NCI-H1436 treated with DMSO at 0.1 percent for 48 hours (cell line): ENCODE measurements at places on chromosomes 7 and 10.

DNA sequence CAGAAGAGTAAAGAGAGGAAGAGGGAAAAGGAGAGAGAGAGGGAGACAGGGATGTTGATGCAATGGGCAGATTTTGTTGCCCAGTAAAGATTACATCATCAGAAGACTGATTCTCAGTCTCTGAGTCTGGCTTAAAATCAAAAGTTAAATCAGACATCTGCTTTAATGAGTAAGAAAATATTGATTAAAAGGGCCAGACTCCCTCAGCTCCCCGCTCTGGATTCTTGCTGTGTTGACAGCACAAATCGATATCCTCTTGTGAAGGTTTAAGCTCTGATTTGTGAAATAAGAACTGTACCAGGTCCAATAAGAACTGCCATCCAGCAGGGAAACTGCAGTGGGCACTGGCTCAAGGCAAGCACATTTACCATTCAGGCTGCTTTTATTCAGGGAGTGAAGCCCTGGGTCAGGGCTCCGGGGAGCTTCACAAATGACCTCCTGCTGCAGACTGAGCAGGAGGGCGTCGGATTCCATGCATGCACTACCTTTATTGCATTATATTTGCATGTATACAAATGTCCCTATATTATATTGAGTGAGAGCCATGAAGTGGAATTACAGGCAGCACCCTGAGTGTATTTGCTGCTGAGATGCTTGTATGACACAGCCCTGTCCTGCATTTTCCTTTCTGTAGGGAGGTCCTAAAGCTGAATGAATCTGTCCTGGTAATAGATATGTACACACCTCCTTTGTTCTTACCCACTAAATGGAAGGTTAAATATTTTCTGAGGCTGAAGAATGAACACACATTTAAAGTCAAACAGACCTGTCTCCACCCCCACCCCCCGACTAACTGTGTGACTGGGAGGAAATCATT is 401.5 kb downstream of the REEP3 start:
- no peak for DNase-seq

GRCh38 chr7:70710651-70711050 is 421.3 kb upstream of the GALNT17 start:
- no peak for DNase-seq

- no peak for DNase-seq
Observed at GRCh38 chr10:48802611-48803071, 118.0 kb downstream of the WDFY4 start.

GRCh38 chr7:106604303-106604924 is 56.5 kb downstream of the CCDC71L start:
- DNase-seq = no peak

GRCh38 chr7:98321301-98321700 is 39.8 kb downstream of the BRI3 start:
- no peak for DNase-seq

DNA sequence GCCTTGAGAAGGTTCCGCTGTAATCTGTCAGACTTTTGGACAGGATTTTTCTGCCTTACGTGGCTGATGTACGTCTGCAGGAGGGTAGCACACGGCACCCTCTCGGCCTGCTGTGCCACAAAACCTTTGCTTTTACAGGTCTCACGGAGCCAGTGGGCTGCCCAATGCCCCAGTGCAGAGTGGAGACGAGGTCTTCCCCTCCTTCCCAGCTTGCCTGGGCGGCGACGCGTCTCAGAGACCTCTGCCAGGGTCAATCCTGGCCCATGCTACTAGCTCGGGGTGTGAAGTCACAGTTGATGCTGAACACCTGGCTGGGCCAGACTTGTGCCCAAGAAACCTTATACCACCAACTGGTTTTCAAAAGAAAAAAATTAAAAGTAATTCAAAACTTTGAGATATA is 526.4 kb downstream of the DNAJB6 start:
- no peak for DNase-seq

- DNase-seq = no peak
Observed at GRCh38 chr10:20760460-20760859, 136.7 kb downstream of the NEBL start.

DNA sequence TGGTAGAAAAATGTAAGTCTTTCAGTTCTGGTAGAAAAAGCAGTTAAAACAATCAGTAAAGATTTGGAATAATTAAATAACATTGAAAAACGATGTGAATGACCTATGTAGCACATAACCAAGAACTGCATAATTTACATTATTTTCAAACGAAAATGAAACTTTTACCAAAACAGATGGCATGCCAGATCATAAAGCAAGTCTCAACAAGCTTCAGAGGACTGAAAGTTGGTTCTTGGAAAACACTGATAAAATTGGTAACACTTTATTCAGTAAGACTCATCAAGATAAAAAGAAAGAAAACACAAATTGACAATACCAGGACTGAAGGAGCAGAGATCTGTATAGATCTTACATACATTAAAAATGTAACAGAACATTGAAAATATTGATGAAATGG is 92.8 kb downstream of the VIPR2 start:
- no peak for DNase-seq

GRCh38 chr7:155807789-155808548 is 4.3 kb downstream of the SHH start:
- no peak for DNase-seq

DNA sequence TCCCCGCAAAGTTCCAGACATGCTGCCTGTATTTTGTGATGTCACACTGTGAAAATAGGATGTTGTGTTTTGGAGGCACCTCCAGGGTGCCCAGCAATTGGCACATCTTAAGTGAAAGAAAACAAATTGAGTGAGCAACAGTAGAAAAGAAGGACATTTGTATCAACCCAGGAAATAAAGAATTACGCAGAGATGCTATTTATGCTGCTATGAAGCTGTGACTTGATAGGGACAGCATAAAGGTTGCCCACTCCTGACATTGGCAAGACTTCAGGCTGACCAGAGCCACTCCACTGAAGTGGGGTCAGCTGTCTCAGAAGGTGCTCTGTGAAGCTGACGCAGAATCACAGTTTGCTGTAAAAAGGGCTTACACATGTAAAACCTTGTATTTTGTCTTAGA is 729.9 kb upstream of the GALNT17 start:
- no peak for DNase-seq

GRCh38 chr10:28291881-28292297 is 11.0 kb downstream of the MPP7 start:
- no peak for DNase-seq

DNA sequence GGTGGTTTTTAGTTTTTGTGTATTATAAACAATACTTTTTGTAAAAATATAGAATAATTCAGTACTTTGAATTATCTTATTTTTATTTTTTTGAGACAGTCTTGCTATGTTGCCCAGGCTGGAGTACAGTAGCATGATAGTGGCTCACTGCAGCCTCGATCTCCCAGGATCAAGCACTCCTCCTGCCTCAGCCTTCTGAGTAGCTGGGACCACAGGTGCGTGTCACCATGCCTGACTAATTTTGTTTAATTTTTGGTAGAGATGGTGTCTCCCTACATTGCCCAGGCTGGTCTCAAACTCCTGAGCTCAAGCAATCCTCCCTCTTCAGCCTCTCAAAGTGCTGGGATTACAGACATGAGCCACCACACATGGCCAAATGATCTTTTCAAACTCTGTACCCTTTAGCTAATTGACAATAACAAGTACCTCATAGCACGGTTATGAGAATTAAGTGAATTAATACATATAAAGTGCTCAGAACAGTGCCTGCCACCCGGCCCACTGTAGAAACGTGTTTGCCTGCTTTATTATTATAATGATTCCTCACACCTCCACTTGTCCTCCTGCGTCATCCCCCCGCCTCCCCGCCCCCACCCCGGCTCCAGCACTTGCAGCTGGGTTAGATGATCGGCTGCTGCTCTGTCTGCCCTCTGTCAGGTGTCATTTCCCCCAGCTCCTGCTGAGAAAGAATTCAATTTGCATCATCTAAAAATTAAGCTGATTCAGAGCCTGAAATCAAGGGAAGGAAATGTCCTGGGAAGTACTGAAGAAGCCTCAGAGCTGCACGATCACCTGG is 53.6 kb upstream of the NRF1 start:
- DNase-seq = no peak

- no peak for DNase-seq
Observed at GRCh38 chr7:151024435-151025056, at the start of gene ATG9B. ATG9B (minus strand) TSS chr7:151024494; CDS start chr7:151024423, 71 bp downstream.

- no peak for DNase-seq
Observed at GRCh38 chr7:79478386-79478785, 24.9 kb upstream of the MAGI2 start.

DNA sequence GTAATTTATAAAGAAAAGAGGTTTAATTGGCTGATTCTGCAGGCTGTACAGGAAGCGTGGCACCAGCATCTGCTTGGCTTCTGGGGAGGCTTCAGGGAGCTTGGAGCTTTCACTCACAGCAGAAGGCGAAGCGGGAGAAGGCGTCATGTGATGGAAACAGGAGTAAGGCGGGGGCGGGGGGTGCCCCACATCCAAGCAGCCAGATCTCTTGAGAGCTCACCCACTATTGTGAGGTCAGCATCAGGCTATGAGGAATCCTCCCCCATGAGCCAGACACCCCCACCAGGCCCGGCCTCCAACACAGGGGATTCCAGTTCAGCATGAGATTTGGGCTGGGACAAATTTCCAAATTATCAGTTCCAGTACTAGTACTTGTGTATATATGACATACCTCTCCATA is 46.2 kb downstream of the WDR37 start:
- DNase-seq = no peak

DNA sequence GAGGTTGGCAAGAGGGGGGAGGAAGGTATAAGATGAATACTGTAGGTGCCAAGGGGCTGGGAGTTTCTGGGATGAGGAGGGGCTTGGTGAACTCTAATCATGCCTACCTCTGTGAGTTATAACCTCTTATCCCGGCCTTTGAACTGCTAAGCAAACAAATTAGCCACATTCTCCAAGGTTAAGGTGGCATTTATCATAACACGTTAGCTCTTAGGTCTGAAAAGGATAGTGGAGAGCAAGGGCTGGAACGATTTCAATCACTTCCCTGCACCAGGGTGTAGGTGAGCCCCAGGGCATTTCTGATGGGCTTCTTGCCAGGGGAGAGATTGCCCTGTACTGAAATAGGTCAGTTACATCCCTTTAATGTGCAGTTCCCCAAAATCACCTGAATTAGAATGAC is 28.6 kb upstream of the DMBT1 start:
- DNase-seq = no peak

DNA sequence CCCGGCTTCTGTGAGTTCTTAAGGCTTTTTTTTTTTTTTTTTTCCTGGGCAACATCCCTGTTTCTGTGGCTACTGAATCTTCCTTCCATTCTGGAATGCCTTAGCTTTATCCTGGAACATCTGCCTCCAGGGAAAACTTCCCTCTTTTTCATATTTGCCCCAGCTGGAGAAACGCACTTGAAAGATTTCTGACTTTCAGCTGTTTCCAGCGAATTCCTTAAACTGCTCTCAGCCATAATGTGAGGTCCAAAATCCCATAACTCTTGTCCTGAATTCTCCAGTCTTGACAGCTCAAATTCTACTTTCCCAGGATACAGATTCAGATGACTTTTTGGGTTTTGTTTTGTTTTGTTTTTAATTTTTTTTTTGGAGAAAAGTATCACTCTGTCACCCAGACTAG is 263.6 kb upstream of the AUTS2 start:
- DNase-seq = no peak

DNA sequence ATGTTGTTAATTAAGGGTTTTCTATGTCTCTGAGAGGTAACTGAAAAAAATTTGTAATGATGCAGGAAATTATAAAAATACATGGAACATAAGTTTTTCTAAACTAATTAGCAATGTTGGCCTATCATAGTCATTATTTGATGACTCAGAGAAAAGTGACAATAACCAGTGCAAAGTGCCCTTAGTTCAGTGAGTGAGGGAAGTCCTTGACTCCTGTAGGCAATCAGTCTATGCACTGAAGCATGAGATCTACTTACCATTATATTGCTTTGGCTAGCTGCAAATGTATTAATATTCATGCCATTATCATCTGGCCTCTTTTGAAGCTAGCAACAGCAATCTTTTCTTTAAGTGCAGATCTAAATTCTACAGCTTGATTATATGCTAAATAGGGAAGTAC is 40.6 kb downstream of the CCDC172 start:
- DNase-seq = no peak

- DNase-seq = no peak
Observed at GRCh38 chr10:78933828-78934531, 134.8 kb upstream of the ZMIZ1 start.

DNA sequence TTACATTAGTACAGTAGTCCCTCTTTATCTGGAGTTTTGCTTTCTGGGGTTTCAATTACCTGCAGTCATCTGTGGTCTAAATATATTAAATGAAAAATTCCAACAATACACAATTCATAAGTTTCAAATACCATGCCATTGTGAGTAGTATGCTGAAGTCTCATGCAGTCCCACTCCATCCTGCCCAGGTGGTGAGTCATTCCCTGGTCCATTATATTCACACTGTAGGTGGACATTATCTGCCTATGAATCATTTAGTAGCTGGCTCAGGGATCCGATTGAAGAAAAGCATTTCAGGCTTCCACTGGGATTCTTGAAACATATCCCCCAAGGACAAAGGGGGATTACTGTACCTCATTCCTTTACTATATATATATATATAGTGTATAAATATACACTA is 298.2 kb upstream of the GALNT17 start:
- no peak for DNase-seq

DNA sequence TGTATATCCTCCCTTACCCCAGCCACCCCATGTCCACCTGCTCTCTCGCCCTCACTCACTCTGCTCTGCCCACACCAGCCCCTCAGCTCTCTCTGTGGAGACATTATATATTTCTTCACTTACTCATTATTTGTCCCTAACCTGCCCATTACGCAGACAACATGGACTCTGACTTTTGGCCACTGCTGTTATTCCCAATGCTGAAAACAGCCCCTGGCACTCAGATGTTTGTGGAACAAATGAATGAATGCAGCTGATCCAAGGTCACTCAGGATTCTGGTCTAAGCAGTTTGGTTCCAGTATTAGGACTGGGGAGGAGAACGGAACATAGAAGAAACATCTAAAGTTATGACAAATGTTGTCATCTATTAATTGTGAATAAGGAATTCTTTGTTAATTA is 26.7 kb downstream of the GNA12 start:
- no peak for DNase-seq

- DNase-seq = no peak
Observed at GRCh38 chr7:28576656-28577055, 164.3 kb downstream of the CREB5 start.

DNA sequence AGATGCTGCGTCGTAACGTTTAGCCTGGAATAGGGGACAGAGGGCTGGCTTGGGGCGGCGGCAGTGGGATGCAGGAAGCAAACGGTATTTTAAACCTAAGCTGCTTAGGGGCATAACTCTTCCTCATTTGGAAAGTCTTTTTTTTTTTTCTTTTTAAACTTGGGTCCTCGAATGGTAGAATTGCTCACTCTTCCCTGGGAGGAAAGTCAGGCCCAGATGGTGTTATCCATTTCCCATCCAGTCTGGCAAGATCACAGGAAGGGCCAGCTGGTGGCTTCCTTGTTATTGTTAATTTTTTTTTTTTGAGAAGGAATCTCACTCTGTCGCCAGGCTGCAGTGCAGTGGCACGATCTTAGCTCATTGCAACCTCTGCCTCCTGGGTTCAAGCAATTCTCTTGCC is 56.6 kb downstream of the TMEM209 start:
- no peak for DNase-seq

GRCh38 chr10:125048094-125048864 is 106.4 kb downstream of the ZRANB1 start:
- no peak for DNase-seq

- DNase-seq = no peak
Observed at GRCh38 chr10:78843495-78843894, 225.3 kb upstream of the ZMIZ1 start.

- DNase-seq = no peak
Observed at GRCh38 chr7:129401228-129401966, 32.8 kb upstream of the STRIP2 start.
